ENCODE measurements at places on chromosomes 11 and 22.
A peak's percentile ranks its signal among the peaks of the same experiment; 100 is the strongest.

DNA sequence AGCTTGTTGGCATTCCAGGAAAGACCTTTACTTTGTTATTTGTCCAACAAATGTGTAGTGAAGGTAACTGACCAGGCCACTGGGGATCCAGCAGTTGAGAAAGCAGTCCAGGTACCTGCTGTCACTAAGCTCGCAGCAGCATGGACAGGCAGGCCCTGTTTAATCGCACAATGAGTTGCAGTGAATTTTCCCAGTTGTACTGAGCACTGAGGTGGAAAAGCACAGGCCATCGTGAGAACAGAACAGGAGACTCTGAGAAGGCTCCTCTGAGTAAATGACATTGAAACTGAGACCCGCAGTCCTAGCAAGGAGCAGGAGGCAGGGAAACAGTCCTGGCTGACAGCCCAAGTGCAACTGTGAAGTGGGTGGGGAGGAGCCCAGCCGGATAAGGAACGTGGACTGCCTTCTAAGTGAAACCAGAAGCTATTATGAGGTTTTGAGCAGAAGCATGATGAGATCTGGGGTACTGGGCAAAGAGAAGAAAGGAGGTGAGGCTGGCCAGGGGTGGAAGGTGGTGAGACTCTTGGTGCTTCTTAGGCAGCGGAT is 39.8 kb upstream of the CDON start:
- DNase-seq, result peak; percentile 93

DNA sequence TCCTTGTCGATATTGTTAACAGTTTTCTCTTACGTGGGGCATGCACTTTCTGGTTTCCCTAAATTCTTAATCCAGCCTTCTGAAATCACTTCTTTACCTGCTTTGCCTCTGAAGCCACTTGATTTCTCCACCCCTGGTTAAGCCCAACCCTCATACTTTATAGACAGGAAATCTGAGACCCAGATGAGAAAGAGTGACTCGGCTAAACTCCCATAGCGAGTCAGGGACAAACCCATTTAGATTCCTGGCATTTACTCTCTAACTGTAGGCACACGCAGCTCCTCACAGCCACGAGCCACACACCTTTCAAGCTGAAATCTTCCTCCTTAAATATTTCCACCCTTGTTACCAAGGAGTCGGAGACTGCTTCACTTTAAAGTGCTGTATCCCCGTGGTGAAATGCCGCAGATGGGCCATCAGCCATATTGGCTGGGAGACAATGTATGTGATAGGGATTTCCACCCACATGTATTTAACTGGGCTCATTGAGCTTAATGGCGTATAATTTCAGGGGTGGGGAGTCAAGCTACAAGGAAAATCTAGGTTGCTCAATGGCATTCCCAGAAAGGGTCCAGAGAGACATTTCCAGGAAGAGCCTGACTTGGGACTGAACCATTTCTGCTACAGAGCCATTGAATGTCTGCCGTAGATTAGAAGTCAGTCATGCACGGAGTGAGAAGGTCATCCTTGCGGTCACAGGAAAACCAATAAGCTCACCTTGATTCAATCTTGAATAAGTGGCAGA is 49.9 kb upstream of the GRK3 start:
- DNase-seq, result no peak

DNA sequence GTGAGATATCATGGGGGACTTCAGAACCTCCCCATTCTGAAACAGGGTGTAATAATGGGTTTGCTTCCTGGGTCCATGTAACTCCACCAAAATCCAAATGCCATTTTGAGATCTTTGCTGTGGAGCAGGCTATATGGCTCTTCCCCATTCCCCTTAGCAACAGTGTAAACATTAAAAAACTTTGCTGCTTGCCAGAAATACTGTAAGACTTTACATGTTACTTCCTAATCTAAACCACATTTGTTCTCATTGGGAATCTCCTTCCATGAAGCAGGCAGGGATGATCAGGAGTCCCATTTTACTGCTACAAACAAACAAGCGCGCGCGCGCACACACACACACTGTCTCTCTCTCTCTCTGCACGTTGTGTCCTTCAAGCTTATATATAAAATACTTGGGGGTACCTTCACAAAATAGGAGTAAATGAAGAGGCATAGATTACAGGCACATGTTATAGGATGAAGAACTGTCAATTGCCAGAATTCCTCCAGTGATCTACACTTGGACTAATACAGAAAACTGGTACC is 86.5 kb downstream of the ANO3 start:
- no peak for DNase-seq

- DNase-seq, result no peak
Observed at GRCh38 chr11:105046898-105047579, 1.9 kb upstream of the CARD16 start.

- no peak for DNase-seq
Observed at GRCh38 chr22:38510416-38510970, 4.4 kb upstream of the DDX17 start.

All from thyroid gland (tissue), 4 donors.